ENCODE measurements at places on chromosomes 2 and 18.
A peak's percentile ranks its signal among the peaks of the same experiment; 100 is the strongest.

DNA sequence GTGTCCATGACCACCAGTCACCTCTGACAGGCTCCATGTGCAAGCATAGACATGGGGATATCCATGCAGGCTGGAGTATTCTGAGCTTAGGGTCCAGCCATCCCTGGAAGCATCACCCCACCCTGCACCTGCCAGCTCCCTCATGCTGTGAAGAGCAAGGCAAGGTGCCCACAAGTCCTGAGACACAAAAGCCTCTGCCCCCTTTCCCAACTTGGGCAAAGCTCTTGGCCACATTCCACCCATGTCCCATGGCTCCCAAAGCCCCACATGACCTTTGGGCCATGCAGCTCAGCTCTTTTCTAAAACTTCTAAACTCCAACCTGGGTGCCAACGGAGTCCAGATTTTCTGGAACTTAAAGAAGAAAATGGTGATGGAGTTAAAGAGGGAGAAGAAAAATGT, 99.8 kb upstream of the SH3BP4 start:
- no peak overlapping the region for H3K4me3 ChIP-seq
- H3K4me1 ChIP-seq: no peaks in the 10 kb centered on the region
- no peaks in the 10 kb centered on the region for H3K27me3 ChIP-seq
- no peak overlapping the region for H3K27ac ChIP-seq
- H3K36me3 ChIP-seq: no peaks in the 10 kb centered on the region

GRCh38 chr2:18251486-18251885, 309.0 kb downstream of the RDH14 start:
- DNase-seq: no peak
- no peaks in the 10 kb centered on the region for H3K27me3 ChIP-seq
- H3K36me3 ChIP-seq: no peaks in the 10 kb centered on the region
- no peaks in the 10 kb centered on the region for H3K4me1 ChIP-seq
- no peak overlapping the region for H3K27ac ChIP-seq
- no peak overlapping the region for H3K4me3 ChIP-seq

DNA sequence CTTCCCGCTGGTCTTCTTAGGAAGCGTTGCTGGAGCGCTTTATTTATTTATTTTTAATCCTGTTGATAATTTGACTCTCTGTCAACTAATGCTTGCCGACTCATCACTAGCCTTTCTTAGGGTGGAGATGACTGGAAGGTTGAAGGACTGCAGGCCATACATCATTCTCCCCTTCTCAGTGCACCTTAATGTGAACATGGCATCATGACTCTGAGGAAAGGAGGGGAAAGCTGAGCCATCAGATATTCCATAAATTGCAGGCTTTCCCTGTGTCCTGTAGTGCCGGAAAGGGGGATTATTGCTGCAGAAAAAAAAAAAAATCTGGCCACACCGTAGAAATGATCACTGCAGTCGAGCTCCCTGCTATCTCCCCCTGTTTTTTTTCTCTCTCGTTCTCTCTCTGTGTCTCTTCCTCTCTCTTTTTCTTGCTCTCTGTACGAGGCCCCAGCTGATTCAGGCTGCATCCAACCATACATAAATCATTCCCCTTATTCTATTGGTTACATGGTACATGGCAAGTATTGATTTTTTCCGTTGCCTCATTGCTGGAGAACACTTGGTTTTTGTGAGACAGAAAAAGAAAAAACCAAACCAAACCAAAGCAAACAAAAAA, 125.8 kb upstream of the EFEMP1 start:
- no peak overlapping the region for H3K27ac ChIP-seq
- H3K4me3 ChIP-seq: no peak overlapping the region
- H3K27me3 ChIP-seq: no peaks in the 10 kb centered on the region
- H3K36me3 ChIP-seq: no peaks in the 10 kb centered on the region

DNA sequence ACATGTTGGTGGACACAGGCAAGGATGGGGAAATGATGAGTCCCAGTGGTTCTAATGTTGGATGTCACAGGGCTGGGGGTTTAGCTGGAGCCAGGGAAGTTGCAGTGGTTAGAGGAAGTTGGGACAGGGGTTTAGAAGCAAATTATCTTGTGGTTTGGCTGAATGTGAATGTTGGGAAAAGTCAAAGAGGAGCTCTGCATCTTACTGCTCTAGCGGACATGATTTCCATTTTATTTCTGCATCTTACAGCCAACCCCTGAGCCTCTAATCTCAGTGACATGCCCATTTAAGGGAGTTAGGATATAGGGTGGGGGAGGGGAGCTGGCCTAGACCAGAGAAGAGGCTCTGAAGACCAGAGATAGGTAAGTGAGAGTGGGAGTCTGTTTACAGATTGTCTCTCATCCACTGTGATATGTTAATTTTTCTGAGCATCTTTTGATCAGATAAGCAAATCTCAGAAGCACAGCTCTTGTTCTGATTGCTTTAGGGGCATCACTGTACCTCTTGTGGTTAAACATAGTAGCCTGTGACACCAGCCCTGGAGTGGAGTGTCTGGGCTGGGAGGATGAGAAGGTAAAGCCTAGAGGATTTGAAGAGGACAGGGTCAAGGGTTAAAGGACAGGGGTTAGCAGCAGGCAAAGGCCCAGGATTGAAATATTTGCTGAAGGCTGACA, 43.6 kb downstream of the SETBP1 start:
- H3K4me3 ChIP-seq: no peak overlapping the region
- H3K4me1 ChIP-seq: peaks cover 7% of the 10 kb centered on the region
- no peaks in the 10 kb centered on the region for H3K36me3 ChIP-seq
- H3K27ac ChIP-seq: peak overlapping the region; percentile 74
- no peak for DNase-seq
